ENCODE measurements at places on chromosomes 13 and 19.

- no peak for DNase-seq
Observed at GRCh38 chr13:103431856-103432255, 365.6 kb upstream of the SLC10A2 start.

GRCh38 chr13:109126891-109127641, 497.7 kb downstream of the MYO16 start:
- DNase-seq = no peak

DNA sequence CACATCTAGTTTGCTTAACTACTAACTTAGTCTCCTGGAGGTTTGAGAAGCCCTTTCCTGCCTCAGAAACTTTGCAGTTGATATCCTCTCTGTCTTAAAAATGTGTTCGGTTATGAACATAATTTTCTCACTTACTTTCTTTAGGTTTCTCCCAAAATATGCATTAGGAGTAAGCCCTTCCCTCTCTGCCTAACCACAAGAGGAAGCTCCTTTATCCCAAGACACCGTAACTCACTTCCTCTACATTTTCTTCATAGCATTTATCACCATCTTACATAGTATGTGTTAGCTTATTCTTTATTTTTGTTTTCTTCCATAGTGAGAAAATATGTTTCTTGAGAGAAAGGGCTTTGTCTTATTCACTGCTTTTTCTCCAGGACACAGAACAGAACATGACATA, 952.5 kb upstream of the ATXN8OS start:
- DNase-seq = no peak

DNA sequence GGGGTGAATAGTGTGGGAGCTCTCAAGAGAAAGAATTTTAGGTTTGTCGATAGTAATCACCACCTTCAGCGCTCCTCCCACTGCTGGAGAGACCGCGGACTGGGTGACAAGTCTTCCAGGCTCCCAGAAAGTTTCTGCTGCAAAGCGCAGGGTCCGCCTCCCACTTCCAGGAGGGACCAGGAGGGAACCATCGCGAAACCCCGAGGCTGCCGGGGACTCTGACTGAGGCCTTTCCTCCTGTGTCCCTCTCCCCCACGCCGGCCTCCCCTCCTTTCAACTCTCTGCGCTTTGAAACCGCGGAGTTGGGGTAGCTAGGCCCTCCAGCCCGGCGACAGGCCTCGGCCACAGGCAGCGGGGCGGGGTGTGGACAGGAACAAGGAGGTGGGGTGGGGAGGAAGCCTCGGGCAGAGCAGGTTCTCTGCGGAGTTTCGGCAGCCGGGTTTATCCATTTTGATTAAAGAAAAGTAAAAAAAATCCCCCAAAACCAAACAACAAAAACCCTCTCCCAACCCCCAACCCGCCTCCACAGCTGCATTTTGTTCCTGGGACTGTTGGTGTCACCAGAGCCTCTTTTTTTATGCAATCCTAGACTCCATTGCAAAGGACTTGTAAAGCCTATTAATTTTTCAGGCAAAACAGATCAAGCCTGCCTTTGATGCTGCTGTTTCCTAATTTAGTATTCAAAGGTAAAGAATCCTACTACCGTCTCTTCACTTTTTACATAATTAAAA, 157.2 kb downstream of the TM9SF2 start:
- peak; percentile 19 for DNase-seq

DNA sequence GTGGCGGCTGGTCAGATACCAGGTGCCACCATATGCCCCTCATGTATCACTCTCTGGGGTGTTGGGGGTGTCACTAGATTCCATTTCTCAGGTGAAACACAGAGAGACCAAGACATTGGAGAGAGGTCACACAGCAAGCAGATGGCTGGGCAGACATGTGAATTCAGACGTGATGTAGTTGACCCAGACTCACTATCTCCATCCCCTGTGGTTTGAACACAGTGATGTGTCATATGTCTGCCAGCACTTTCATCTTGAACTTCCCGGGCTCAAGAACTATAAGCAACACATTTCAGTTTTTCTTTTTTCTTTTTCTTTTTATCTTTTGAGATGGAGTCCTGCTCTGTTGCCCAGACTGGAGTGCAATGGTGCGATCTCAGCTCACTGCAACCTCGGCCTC, 16.1 kb upstream of the UPF1 start:
- no peak for DNase-seq

GRCh38 chr19:42134535-42135070, 2.4 kb upstream of the POU2F2 start:
- DNase-seq = no peak

DNA sequence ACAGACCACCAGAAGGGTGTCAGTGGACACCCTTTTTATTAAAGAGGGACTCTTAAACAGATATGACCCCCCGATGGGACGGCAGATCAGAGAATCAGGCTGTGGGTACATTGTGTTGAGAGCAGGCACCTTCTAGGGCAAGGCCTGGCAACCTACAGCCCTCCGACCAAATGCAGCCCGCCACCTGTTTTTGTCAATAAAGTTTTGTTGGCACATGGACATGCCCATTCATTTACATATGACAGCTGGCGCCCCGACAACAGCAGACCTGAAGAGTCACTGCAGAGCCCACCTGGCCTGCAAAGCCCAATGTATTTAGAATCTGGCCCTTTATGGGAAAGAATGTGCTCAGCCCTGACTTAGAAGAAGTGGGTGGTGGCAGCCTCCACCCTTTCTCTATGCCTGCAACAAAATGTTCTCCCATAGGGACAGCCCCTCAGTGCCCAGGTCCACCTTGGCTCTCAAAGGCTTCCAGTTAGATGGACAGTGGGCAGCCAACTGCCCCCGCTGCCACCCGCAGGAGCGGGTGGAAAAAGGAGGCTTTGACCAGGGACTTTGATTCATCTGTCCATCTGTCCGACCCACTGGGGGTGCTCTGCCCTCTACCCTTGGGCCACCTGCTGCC, 184.9 kb downstream of the PTPRS start:
- DNase-seq = no peak

DNA sequence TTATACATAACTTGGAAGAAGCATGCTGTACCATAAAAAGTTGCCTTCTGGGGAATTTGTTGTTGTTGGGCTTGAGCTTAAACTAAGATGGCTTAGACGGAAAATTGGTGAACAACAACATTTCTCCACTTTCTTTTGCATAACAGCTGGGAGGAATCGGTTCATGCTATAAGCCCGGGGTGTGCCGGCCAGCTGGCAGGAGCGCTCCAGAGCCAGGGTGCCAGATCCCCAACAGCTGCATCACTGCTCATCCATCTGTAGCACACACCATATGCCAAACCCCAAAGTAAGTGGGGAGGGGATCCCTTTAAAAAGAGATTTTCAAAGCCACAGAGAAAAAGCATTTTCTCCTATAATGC, 419.5 kb upstream of the ARGLU1 start:
- DNase-seq = no peak

- no peak for DNase-seq
Observed at GRCh38 chr19:45769821-45770191, 754 bp upstream of the SIX5 start.

DNA sequence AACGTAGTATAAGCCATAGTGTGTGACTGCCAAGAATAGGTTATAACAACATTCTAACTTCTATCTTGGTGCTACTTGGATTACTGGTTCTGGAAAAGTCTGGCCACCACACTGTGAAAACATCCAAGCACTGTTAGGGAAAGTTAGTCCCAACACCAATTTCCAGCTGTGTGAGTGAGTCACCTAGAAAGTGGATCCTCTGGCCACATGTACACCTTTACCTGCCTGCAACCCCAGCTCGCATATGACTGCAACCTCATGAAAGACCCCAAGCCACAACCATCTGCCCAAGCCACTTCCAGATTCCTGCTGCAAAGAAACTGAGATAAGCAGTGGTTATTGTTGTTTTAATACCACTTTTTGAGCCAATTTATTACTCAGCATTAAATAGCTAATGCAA, 404.5 kb downstream of the KCTD12 start:
- no peak for DNase-seq

GRCh38 chr13:30700364-30700763, 35.0 kb upstream of the ALOX5AP start:
- DNase-seq = no peak

DNA sequence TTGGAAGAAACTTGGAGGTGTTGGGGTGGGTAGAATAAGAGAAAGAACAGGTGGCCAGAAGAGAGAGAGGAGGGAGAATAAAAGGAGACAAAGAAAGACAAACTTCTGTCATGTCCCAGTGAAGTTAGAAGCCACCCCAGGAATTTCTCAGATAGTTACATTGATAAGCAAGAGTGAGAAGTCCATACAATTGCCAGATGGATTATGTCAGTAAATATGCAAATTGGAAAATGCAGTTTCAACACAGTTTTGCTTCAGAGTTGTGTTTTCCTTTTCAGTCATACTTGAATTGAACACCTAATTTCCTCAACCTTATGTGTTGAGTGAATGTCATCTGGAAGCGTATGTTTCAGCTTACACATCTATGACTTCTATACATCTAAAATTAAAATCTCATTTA, 139.2 kb downstream of the RXFP2 start:
- no peak for DNase-seq

- DNase-seq = peak; percentile 32
Observed at GRCh38 chr19:49690656-49691242, at the start of gene CPT1C. CPT1C (plus strand) TSS chr19:49691116; CDS start chr19:49692253, 1,137 bp downstream.

GRCh38 chr13:29743201-29743786, 107.1 kb downstream of the UBL3 start:
- DNase-seq = no peak

DNA sequence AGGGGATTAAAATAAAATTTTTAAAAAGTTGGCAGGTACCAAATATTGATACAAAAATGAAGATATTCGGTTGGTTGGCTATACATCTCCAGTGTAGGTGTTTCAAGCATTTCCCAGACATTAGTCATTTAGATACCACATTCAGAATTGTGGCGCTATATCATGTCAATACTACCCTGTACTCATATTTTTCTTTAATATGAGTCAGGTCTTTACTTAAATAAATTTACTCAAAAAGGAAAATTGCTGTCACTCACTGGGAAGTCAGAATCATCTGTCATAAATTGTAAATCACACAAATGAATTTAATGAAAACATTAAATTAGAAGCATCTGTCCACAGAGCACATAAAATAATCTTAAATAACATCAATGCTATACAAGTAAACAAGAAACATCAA, 134.2 kb downstream of the TSHZ3 start:
- DNase-seq = no peak

GRCh38 chr19:47306303-47306702, 3.4 kb upstream of the C5AR1 start:
- no peak for DNase-seq

GRCh38 chr19:45446295-45446694, 21.5 kb upstream of the FOSB start:
- DNase-seq = no peak

DNA sequence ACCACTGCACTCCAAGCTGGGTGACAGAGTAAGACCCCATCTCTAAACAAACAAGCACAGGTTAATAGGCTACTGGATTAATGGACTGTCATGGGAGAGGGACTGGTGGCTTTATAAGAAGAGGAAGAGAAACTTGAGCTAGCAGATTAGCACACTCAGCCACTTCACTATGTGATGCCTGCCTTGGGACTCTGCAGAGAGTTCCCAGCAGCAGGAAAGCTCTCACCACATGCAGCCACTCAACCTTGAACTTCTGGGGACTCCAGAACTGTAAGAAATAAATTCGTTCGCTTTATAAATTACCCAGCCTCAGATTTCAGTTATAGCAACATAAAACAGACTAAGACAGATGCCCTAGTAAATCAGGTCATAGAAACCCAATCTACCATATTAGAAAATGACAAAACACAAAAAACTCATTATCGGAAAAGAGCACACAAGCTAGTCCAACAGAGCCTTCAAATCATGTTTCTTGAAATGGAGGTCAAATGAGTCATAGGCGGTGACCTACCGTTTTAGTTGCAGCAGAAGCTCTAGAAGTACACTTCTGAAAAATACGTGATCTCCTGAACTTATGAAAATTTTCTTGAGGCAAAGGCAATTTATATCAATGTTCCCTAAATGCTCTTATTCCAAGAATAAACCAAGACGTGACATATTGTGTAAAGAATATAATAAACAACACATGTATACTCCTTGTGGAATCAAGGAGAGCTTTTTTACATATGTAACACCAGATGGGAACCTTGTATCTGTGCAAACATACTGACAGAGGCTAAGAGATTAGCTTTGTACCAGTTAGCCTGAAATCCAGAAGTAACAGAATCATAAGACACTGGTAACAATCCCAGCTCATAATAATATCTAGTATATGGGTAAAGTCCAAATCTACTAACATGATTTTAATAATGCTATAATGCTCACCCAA, 340.9 kb upstream of the SGCG start:
- DNase-seq = no peak

DNA sequence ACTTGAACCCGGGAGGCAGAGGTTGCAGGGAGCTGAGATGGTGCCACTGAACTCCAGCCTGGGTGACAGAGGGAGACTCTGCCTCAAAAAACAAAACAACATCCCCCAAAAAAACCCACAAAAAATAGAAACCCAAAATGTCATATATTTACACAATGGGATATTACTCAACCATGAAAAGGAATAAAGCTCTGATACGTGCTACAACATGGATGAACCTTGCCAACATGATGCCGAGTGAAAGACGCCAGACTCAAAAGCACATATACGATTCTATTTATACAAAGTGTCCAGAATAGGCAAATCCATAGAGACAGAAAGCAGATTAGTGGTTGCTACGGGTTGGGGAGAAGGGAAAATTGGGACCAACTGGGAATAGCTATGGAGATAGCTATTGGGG, 2.1 kb upstream of the TPRX1 start:
- DNase-seq = no peak

- no peak for DNase-seq
Observed at GRCh38 chr13:76527041-76527440, 359.2 kb downstream of the KCTD12 start.

Data from stimulated activated CD8-positive, alpha-beta memory T cell treated with anti-CD3 and anti-CD28 coated beads, Interleukin-15, amount 100 ng/mL, for 48 hours (primary cell).